ENCODE measurements at places on chromosomes 6 and 20.

GRCh38 chr20:23266530-23267398 lies 83.8 kb upstream of the NXT1 start:
- DNase-seq = no peak
- H3K4me1 ChIP-seq = no peaks in the 10 kb centered on the region
- H3K27ac ChIP-seq = no peak overlapping the region
- no peak overlapping the region for H3K4me3 ChIP-seq
- H3K36me3 ChIP-seq = peaks cover 2% of the 10 kb centered on the region
- peaks cover 2% of the 10 kb centered on the region for H3K27me3 ChIP-seq

GRCh38 chr20:24977797-24978196 lies 14.8 kb downstream of the APMAP start:
- H3K4me1 ChIP-seq = peaks cover 3% of the 10 kb centered on the region
- H3K36me3 ChIP-seq = peaks cover 60% of the 10 kb centered on the region
- H3K27ac ChIP-seq = no peak overlapping the region
- H3K4me3 ChIP-seq = no peak overlapping the region
- DNase-seq = no peak
- no peaks in the 10 kb centered on the region for H3K27me3 ChIP-seq

DNA sequence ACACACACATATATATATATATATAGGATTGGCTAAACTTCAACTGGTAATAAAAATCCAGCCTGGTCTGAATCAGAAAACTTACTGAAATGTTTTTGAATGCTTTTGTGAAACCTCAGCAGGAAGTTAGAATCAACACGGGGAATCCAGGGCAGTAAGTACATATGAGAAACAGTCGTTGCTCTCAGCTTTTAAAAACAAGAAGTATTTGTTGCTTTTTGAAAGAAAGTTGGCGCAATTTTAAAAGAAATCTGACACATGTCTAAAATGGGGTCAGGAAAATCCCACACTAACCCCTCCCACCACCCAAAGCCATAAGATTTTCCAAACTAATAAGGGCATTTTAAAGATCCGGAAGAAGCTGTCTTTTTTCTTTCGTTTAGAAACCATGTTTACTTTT lies 11.5 kb upstream of the CCDC170 start:
- H3K27me3 ChIP-seq = no peaks in the 10 kb centered on the region
- peaks cover 9% of the 10 kb centered on the region for H3K4me1 ChIP-seq
- peak overlapping the region; percentile 73 for H3K4me3 ChIP-seq
- H3K36me3 ChIP-seq = no peaks in the 10 kb centered on the region

- H3K27ac ChIP-seq = peak overlapping the region; percentile 100
- no peaks in the 10 kb centered on the region for H3K36me3 ChIP-seq
- peak overlapping the region; percentile 74 for H3K4me3 ChIP-seq
- no peaks in the 10 kb centered on the region for H3K27me3 ChIP-seq
- H3K4me1 ChIP-seq = peaks cover 37% of the 10 kb centered on the region
- DNase-seq = peak; percentile 98
Measured at GRCh38 chr6:158868890-158869825, 50.0 kb upstream of the EZR start.

- DNase-seq = no peak
- no peaks in the 10 kb centered on the region for H3K27me3 ChIP-seq
- H3K36me3 ChIP-seq = peaks cover 26% of the 10 kb centered on the region
- peaks cover 49% of the 10 kb centered on the region for H3K4me1 ChIP-seq
- H3K27ac ChIP-seq = peak overlapping the region; percentile 94
Measured at GRCh38 chr6:44255105-44255808, 2.1 kb downstream of the SLC35B2 start.

DNA sequence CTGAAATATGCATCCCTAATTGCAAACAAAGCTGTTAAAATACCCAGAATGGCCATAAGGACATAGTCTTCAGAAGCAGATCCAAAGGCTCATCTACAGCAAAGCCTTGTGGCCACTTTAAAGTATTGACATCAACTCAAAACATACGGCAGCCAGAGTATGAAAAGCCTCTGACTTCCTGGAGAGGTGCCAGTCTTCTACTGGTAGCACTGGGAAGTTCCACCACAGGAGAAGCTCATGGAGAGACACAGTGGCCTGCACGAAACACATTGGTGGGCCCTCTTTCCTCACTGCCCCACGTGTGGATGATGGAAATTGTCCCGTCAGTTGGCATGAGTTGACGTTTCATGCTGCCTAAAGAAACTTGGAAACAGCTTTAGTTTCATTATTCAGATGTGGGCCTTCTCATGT lies 202.6 kb upstream of the HEY2 start:
- no peak for DNase-seq
- no peaks in the 10 kb centered on the region for H3K4me1 ChIP-seq
- no peak overlapping the region for H3K4me3 ChIP-seq

GRCh38 chr6:147117011-147117410 lies 87.2 kb upstream of the STXBP5 start:
- DNase-seq = no peak
- no peak overlapping the region for H3K27ac ChIP-seq
- peaks cover 7% of the 10 kb centered on the region for H3K27me3 ChIP-seq
- no peak overlapping the region for H3K4me3 ChIP-seq
- H3K36me3 ChIP-seq = peaks cover 3% of the 10 kb centered on the region
- no peaks in the 10 kb centered on the region for H3K4me1 ChIP-seq

GRCh38 chr6:20952699-20953474 lies 418.6 kb downstream of the CDKAL1 start:
- H3K4me3 ChIP-seq = no peak overlapping the region
- H3K4me1 ChIP-seq = no peaks in the 10 kb centered on the region
- H3K27me3 ChIP-seq = no peaks in the 10 kb centered on the region
- no peak overlapping the region for H3K27ac ChIP-seq
- no peak for DNase-seq

- H3K36me3 ChIP-seq = peaks cover 2% of the 10 kb centered on the region
- H3K27ac ChIP-seq = no peak overlapping the region
- H3K27me3 ChIP-seq = peaks cover 24% of the 10 kb centered on the region
- no peaks in the 10 kb centered on the region for H3K4me1 ChIP-seq
- no peak overlapping the region for H3K4me3 ChIP-seq
Measured at GRCh38 chr6:137510923-137511322, 16.7 kb upstream of the OLIG3 start.

DNA sequence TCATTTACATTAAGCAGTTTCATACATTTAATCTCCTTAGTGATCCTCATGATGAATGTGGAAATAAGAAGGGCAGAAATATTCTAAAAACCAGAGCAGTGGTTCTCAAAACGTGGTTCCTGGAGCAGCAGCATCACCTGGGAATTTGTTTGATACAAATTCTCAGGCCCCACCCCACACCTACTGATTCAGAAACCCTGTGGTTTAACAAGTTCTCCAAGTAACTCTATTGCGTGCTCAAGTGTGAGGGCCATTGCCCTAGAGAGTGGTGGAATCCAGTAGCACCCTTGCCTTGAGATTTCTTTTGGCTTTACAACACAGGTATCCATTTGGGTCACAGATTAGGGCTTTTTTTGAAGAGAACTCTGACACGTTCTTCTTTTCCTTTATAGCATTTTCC lies 354.6 kb upstream of the FLRT3 start:
- no peaks in the 10 kb centered on the region for H3K27me3 ChIP-seq
- no peak for DNase-seq

- H3K36me3 ChIP-seq = peaks cover 11% of the 10 kb centered on the region
- H3K4me1 ChIP-seq = peaks cover 31% of the 10 kb centered on the region
- no peak for DNase-seq
- no peaks in the 10 kb centered on the region for H3K27me3 ChIP-seq
Measured at GRCh38 chr20:64075556-64075955, 3.8 kb downstream of the RGS19 start.

- no peak overlapping the region for H3K27ac ChIP-seq
- H3K4me3 ChIP-seq = no peak overlapping the region
- DNase-seq = no peak
- no peaks in the 10 kb centered on the region for H3K27me3 ChIP-seq
- H3K4me1 ChIP-seq = peaks cover 4% of the 10 kb centered on the region
Measured at GRCh38 chr20:35451295-35451694, 4.1 kb upstream of the CEP250 start.

DNA sequence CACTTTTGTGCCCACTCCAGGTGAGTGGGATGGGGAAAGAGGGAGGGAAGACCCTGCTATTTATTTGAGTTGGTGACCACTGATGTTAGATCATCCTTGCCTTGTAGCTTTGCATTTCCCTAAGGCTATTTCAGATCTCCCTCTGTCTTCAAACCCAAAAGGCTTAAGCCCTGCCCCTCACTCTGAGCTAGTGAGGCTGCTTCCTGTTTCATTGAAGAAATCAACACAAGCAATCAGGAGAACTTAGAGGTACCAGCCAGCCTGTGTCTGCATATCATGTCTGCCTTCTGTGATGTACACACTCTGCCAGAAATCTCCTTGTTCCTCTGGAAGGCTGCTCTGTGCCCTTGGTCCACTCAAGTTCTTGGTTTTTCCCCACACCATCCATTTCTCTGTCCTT lies 135.3 kb downstream of the ARID1B start:
- no peaks in the 10 kb centered on the region for H3K27me3 ChIP-seq
- peaks cover 15% of the 10 kb centered on the region for H3K36me3 ChIP-seq
- peak overlapping the region; percentile 66 for H3K27ac ChIP-seq
- DNase-seq = no peak

- peaks cover 3% of the 10 kb centered on the region for H3K27me3 ChIP-seq
- no peak overlapping the region for H3K27ac ChIP-seq
- no peak overlapping the region for H3K4me3 ChIP-seq
- DNase-seq = no peak
- peaks cover 12% of the 10 kb centered on the region for H3K4me1 ChIP-seq
- peaks cover 10% of the 10 kb centered on the region for H3K36me3 ChIP-seq
Measured at GRCh38 chr6:41257369-41258195, 28.9 kb downstream of the TREM1 start.

- H3K4me3 ChIP-seq = no peak overlapping the region
- no peak overlapping the region for H3K27ac ChIP-seq
- DNase-seq = no peak
- H3K4me1 ChIP-seq = no peaks in the 10 kb centered on the region
- no peaks in the 10 kb centered on the region for H3K36me3 ChIP-seq
- H3K27me3 ChIP-seq = no peaks in the 10 kb centered on the region
Measured at GRCh38 chr20:14959506-14960475, 622.4 kb upstream of the FLRT3 start.

- peaks cover 5% of the 10 kb centered on the region for H3K4me1 ChIP-seq
- no peak overlapping the region for H3K4me3 ChIP-seq
- H3K36me3 ChIP-seq = no peaks in the 10 kb centered on the region
Measured at GRCh38 chr6:163398115-163398514, 16.4 kb upstream of the QKI start.

- peaks cover 1% of the 10 kb centered on the region for H3K27me3 ChIP-seq
- no peak overlapping the region for H3K27ac ChIP-seq
- no peak overlapping the region for H3K4me3 ChIP-seq
- DNase-seq = no peak
Measured at GRCh38 chr6:168562576-168563151, 121.7 kb downstream of the SMOC2 start.

GRCh38 chr6:31355583-31355948 lies 1.4 kb downstream of the HLA-B start:
- peak overlapping the region; percentile 92 for H3K27ac ChIP-seq
- H3K36me3 ChIP-seq = peaks cover 36% of the 10 kb centered on the region
- no peak for DNase-seq
- H3K27me3 ChIP-seq = no peaks in the 10 kb centered on the region
- peaks cover 55% of the 10 kb centered on the region for H3K4me1 ChIP-seq

- no peaks in the 10 kb centered on the region for H3K36me3 ChIP-seq
- H3K27me3 ChIP-seq = peaks cover 14% of the 10 kb centered on the region
- H3K27ac ChIP-seq = no peak overlapping the region
- no peak for DNase-seq
- no peaks in the 10 kb centered on the region for H3K4me1 ChIP-seq
- no peak overlapping the region for H3K4me3 ChIP-seq
Measured at GRCh38 chr20:57280221-57280620, 13.8 kb upstream of the BMP7 start.

DNA sequence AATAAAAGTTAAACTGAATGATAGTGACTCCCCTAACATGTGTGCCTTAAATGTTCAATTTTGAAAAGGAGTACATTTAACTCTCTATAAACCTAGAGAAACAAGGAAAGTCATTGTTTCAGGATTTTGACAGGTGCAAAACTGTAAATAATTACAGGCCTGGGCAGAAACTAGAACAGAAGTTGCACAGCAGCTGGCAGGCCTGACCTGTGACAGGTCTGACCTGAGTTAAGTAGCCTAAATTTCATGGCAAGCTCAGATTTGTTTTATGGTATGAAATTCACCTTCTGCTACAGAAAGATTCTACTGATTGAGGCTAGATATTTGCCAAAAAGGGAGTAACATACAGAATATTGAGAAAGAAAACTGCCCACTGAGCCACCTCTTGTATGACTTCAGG lies 166.1 kb downstream of the CDKAL1 start:
- H3K36me3 ChIP-seq = peaks cover 3% of the 10 kb centered on the region
- no peak for DNase-seq
- H3K27me3 ChIP-seq = no peaks in the 10 kb centered on the region

GRCh38 chr6:44567406-44567805 lies 179.9 kb downstream of the CDC5L start:
- no peaks in the 10 kb centered on the region for H3K4me1 ChIP-seq
- no peak overlapping the region for H3K4me3 ChIP-seq
- H3K27ac ChIP-seq = no peak overlapping the region
- no peaks in the 10 kb centered on the region for H3K36me3 ChIP-seq

DNA sequence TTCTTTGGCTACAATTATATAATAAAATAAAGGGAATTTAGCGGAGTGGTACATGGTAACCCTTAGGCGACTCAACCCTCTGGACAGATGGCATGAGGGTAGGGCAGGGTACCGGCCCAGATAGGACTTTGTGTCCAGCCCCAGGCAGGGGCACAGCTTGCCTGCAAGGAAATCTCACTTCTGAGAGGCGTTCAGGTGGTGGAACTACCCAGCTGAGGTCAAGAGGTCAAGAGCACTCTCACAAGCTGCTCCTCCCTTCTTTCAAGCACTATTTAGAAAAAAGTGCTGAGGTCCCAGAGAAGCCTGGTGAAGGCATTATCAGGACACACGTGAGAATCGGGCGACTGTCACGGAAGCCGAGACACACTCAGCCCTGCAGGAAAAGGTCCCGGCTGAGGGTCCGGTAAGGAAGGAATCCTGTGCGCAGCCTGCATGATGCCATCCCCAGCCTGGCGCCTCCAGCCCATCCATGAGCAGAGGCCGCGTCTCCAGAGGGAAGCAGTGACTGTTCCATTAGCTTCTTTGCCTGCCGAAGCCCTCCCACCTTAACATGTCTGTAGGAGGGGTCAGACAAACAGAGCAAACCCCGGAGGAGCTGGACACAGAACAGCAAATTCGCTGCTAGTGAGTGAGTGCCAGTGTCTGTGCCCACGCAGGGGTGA lies 54.8 kb downstream of the WDR27 start:
- no peak overlapping the region for H3K27ac ChIP-seq
- no peaks in the 10 kb centered on the region for H3K4me1 ChIP-seq
- DNase-seq = no peak
- H3K27me3 ChIP-seq = no peaks in the 10 kb centered on the region

DNA sequence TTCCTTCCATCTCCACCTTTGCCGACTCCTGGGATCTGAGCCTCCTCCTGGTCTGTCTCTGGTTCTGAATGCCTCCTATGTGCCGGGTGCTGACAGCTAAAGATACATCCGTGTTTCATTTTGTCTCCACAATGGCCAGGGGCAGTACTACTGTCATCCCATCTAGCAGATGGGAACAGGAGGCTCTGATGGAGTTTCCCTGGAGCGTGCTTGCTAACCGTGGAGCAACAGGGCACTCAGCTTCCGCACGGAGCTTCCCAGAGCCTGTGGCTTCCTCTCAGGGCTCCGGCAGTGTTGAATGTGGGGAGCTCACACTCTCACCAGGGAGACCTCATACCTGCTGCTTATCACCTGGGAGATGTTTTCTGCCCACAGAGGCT lies 11.9 kb upstream of the NPBWR2 start:
- no peak for DNase-seq
- no peaks in the 10 kb centered on the region for H3K36me3 ChIP-seq
- no peak overlapping the region for H3K27ac ChIP-seq
- no peak overlapping the region for H3K4me3 ChIP-seq
- H3K4me1 ChIP-seq = peaks cover 6% of the 10 kb centered on the region
- H3K27me3 ChIP-seq = no peaks in the 10 kb centered on the region
